ENCODE measurements at places on chromosomes 5 and 9. TPM values are rescaled to one million over a fixed set of nuclear protein-coding genes. Genes with fewer than 3 reads are reported as not detected.

The KIF24 gene
- total RNA-seq, result 3.2 TPM

The GPR21 gene
- 0.26 TPM for total RNA-seq

DNA sequence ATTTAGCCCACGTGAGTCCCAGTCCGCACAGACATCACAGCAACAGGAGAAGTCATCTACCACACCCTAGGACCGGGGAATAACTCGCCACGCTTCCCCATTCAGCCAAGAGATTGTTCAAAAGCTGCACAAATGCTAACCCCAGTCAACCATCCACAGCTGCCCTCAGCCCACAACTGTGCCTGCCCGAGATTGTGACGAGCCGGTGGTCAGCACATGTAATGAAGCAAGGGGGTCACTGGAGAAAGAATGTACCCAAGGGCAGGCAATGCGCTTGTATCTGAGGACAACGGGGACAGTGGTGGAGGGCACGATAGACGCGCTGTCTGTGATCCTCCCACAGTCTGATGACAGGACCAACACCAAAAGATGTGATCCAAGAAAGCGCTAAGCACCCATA, 67.8 kb downstream of the COL23A1 start:
- DNase-seq, result no peak

GRCh38 chr5:53994148-53994547, 316.2 kb downstream of the ARL15 start:
- peak; percentile 39 for DNase-seq

GRCh38 chr5:147169901-147170300, 64.9 kb upstream of the STK32A start:
- no peak for DNase-seq

GRCh38 chr9:129698254-129698757, 32.9 kb downstream of the PRRX2 start:
- DNase-seq, result peak; percentile 39

- DNase-seq, result peak; percentile 27
Observed at GRCh38 chr5:59097116-59097515, 514.2 kb downstream of the RAB3C start.

GRCh38 chr9:70830618-70831017, 290.8 kb downstream of the TRPM3 start:
- DNase-seq, result no peak

- no peak for DNase-seq
Observed at GRCh38 chr5:14036947-14037346, 92.5 kb upstream of the DNAH5 start.

GRCh38 chr5:89117124-89117644, 234.2 kb upstream of the MEF2C start:
- no peak for DNase-seq
